ENCODE measurements at places on chromosomes 16 and 17.

DNA sequence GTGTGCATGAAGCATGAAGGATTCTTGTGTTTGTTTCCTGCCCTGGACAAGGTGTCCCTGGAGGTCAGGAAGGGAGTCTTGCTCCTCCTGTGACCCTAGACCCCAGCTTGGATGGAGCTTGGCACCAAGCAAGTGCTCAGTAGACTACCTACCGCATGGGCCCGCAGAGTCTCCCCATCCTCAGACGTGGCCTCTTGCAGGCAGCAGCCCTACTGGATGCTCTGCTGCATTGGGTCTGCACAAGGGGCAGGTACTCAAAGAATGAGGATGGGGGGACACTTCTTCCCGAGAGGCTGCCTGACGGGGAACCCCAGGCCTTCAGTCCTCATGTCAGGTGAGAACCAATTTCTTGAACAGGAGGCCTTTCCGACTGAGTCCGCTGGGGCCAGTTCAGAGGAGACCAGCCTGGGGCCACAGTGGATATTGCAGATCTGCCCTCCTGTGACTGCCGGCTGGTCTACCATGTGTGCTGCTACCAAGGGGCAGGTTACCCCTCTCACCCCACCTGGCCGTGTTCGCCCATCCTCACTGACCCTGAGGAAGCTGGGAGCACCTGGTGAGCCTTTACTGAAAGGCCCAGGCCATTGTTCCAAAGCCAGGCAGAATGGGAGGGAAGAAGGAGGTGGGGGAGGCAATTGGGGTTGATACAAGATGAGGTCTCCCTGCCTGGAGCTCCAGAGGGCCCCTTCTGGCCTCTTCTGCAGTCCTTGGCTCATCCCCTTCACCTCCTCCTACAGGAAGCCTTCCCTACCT lies 206.3 kb downstream of the RAB11FIP4 start:
- DNase-seq = no peak

GRCh38 chr16:77895962-77896361 lies 107.6 kb downstream of the VAT1L start:
- DNase-seq = no peak

DNA sequence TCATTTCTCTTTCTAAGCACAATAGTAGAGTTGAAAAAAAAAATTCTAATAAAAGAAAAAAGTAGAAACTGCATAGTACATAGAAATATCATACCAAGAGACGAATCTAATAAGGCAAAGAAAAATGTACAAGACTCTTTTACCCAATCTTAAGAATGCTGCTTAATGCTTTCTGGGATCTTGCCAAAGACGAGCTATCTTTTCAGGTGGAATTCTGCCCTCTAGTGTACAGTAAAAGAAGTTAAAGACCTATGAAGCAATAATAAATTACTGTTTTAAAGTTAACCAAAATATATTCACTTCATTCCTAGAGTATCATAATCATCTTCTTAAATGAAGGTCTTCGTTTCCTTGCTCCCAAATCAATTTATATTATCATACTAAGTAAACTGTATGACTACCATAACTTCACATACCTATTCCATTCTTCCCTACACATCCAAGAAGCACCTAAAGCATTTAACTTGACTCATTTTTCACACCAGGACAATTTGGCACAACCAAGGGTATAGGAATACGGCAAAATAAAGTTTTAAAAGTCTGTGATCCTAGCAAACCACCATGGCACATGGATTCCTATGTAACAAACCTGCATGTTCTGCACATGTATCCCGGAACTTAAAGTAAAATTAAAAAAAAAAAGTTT lies 47.7 kb downstream of the CFDP1 start:
- no peak for DNase-seq

GRCh38 chr16:57522960-57523359 lies 13.4 kb downstream of the CCDC102A start:
- no peak for DNase-seq

DNA sequence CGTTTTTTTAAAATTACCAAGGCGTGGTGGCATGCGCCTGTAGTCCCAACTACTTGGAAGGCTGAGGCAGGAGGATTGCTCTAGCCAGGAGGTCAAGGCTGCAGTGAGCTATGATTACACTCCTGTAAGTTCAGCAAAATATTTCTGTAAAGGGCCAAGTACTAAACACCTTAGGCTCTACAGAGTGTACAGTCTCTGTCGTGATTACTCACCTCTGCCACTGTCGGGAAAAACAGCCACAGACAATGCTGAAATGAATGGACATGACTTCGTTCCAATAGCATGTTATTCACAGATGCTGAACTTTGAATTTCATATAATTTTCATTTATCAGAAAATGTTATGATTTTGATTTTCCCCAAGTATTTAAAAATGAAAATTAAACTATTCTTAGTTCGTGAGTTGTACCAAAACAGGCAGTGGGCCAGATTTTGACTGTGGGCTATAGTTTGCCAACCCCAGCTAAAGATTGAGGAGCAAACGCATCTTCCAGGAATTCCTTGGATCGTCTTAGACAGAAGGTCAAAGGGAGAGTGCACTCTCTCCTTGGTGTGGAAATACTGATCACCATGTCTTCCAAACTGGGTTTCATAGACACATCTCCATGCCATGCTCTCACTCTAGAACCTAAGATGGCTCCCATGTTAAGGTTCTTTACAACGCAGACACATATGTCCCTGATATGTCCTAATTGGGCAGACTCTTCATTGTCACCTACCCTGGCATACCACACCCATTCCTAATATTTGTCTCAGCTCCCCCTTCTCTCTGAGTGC lies 89.5 kb downstream of the MARF1 start:
- no peak for DNase-seq

DNA sequence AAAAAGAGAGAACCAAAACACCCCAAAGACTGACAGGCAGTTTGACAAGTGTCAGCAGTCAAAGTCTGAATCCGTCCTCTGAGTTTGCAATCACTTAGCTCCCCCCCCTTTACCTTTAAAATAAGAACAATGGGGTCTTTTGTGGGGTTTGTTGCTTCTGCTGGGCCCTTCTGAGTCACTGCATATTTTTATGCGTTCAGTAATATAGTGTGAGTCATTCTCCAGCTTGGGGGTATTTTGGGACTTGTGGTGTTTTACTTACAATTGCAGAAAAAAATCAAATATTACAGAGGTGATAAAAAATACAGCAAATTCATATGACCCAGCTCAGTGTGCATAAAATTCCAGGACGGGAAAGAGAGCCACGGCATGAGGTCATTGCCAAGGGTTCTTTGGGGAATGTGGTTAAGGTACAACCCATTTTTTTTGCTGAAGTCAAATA lies 120.1 kb downstream of the CYLD start:
- DNase-seq = no peak

DNA sequence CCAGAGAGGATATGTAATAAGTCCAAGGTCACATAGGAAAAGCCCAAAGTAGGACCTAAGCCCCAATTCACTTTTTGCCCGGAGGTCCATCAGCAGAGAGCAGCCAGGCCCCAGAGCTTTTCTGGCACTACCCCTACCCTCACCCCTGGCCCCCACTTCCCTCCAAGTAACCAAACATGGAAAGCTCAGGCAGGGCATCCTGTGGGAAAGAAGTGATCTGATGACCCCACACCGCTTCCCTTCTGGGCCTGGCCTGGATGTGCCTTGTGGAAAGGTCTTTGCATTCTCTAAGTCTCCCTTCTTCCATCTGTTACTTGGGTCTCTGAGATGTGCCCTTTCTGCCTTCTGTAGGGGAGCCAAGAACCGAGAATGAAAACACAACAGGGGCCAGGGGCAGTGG lies 136.9 kb downstream of the TMEM132E start:
- DNase-seq = no peak

DNA sequence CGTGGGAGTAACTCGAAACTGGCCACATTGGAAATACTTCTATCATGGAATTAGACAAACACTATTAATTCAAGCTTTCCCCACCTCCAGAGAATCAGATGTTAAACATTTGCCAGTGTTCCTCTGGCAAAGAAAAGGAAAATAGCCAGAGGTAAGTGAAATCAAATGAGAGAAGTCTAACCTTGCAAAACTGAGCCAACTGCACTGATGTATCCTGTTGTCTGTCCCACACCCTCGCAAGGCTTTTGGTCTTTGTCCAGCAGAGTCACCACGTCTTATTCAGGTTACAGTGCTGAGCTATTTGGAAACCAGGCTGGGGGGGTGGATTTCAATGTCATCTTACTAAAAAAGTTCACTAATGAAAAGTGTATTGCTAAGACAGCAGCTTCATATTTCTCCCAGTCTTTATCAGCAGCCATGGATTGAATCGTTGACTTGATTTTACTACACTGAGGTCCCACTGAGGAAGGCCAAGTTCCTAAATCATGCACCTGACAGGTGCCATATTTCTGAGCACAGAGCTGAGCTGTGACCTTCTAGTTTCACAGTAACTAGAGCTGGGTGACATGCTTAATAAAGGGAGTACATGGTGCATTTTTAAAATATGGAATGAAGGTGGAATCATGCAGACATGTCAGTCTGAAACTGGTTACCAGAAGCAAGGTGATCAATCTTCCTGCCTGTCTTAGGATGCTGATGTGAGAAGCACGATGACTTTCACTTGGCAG lies 85.2 kb upstream of the HSBP1 start:
- no peak for DNase-seq

GRCh38 chr16:68636818-68637217 lies 8.3 kb upstream of the CDH3 start:
- no peak for DNase-seq

- no peak for DNase-seq
Measured at GRCh38 chr17:9021158-9021991, at the start of gene NTN1. TSS of gene NTN1 (plus strand) at chr17:9021510. CDS start at chr17:9022374, 864 bp downstream.

DNA sequence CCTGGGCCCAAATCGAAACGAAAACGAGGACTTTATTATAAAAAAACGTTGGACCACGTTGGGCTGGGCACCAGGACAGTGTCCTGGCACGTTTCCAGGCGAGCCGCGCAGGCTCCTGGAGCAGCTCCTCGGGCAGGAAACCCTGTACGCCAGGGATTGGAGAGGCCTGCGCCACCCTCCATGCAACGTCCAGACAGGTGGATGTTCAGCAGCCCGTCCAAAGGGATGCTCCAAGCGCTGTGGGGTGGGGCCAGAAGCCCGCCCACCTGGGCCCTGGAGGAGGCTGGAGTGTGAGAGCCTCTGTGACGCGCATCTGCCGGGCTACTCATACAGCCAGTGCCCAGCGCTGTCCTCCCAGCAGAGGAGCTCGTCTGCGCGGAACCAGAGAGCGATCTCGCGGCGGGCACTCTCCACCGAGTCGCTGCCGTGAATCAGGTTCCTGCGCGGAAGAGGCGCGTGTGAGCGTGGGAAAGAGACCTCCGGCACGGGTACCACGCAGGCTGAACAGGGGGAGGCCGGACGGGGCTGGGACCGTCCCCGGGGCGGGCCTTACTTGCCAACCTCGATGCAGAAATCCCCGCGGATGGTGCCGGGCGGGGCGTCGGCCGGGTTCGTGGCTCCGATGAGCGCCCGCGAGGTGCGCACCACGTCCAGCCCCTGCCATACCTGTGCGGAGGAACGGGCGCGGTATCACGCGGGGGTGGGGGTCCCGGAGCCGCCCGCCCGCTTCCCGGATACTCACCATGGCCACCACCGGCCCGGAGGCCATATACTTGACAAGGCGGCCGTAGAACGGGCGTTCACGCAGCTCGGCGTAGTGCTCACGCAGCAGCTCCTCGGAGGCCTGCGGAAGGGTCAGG lies 785 bp downstream of the NME3 start:
- peak; percentile 78 for DNase-seq

DNA sequence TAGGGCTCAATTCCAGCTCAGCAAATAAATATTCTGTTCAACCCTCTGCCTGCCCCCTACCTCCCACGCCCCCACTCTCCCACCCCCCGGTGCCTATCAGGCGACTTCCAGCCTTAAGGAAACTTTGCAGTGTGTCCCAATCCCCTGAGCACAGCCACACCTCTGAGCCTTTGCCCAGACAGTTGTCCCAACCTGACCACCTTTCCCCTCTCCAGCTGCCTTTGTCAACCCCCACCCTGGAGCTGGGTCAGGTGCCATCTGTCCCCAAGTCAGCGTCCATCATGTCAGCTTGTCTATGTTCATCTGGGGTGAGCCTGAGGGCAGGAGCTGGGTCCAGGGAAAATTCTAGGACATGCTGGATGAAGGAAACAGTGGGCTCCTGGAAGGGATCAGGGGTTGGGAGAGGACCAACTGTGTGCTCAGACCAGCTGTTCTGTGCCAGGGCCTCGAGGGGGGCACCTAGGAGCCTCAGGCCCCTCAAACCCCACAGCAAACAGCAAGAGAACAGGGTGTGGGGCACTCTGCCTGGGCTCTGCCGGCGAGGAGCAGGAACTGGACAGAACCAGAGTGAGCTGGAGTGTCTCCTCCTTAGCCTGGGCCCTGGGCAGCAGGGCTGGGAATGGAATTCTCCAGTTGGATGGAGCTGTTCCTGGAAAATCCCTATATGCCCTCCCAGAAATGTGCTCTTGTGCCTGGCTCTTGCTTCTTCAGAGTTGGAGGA lies 17.8 kb downstream of the CDH16 start:
- DNase-seq = no peak

- DNase-seq = no peak
Measured at GRCh38 chr17:52213451-52213850, 54.9 kb upstream of the CA10 start.

DNA sequence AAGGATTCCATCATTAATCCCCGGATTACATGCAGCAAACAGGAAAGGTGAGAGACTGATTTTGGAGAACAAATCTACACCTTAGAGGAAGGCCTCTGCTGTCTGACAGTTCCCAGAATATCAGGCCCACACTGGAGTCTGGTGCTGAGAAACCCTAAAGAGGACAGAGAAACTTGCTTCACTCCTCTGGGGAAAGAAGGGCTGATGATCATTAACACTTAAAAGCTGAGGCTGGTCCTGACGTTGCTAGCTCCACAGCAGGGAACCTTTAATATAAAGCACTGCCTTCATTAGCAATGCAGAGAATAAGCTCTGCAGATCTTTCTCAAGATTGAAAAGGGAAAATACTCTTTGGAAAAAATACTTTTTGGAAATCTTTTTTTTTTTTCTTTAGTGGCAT lies 1472.4 kb upstream of the GOT2 start:
- DNase-seq = no peak

DNA sequence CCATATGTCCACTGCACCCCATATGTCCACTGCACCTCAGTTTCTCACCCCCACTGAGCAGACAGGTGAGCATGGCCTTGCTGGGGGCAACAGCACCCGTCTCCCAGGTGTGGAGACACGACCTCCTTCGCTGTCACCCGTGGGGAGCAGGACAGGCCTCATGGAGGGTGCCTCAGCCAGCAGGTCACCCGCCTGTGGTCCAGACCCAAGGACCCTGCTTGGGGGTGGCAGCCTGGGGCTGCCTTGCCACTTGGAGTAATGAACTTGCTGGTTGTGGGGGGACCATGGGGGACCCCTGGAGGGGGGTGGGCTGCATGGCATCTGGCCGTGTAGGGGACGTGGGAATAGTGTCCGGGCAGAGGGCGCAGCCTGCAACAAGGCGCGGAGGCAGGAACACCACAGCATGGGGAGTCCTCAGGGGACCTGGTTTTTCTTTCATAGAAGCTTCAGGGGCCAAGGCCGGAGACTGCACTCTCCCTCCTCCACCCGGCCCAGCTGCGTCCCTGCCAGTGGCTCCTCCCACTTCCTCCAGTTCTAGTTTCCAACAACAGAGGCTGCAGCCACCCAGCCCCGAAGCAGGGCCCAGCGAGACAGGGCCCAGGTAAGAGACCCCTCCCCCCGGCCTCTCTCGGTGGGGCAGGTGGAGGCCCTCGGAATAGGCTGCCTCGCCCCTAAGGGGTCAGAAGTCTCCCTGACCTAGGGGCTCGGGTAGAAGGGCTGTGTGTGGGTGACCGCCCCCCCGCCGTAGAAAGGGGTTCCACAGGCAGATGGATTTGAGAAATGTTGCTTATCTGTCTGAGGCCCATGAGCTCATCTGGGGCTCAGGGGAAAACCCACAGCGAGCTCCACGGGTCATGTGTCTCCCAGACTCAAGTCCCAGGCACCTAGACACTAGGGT lies at the start of gene NHLRC4:
Gene NHLRC4 (plus strand): TSS at position 531 of the 898 bp plus-strand sequence. CDS start 1,043 bp downstream, outside the sequence.
- no peak for DNase-seq

Data from dorsolateral prefrontal cortex (tissue), 122 donors.